Globus pallidus (tissue), 1 donor: ENCODE measurements at places on chromosomes 5 and 9.

DNA sequence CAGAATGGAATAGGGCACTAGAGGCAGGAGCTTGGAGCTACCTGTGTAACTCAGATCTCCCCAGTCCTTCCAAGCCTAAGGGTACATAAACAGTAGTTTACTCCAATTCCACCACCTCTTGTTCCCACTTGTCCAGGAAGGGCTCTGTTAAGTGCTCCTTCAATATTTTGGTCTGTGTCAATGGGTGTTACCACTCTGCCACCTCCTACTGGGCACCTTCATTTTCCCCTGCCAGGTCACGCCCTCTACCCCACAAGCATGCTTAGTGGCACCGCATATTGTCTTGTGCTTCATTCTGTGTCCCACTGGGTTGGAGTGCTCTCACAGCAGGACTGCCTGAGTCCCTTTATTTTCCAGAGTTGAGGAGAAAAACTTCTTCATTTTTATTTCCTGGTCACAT is 459.8 kb downstream of the ARHGEF28 start:
- no peak for DNase-seq

- DNase-seq: no peak
Measured at GRCh38 chr9:72089451-72090130, 29.2 kb upstream of the C9orf57 start.

DNA sequence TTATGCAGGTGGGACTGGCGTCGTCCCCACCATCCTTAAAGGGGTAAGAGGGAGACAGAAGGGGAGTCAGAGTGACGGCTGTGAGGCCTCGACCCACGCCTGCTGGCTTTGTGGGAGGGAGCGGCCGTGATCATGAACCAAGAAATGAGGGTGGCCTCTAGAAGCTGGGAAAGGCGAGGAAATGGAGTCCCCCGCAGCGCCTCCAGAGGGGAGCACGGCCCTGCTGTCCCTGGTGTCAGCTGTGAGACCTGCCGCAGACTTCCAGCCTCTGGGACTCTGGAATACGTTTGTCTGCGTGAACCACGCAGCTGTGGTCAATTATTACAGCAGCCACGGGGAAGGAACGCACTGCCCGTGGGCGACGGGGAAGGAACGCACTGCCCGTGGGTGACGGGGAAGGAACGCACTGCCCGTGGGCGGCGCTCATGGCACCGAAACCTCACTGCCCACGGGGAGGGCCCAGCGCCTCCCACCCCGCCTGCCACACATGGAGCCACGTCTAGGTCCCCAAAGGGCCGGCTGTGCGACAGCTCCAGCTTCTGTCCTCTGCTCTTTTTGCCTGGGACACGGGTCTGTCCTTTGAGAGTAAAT is 108.8 kb upstream of the RAPGEF1 start:
- DNase-seq: no peak

GRCh38 chr5:139676951-139677735 is 29.0 kb downstream of the CXXC5 start:
- peak; percentile 96 for DNase-seq

- no peak for DNase-seq
Measured at GRCh38 chr9:114100536-114100935, 1.4 kb upstream of the KIF12 start.

- no peak for DNase-seq
Measured at GRCh38 chr9:31702957-31703356, 681.5 kb upstream of the ACO1 start.

- DNase-seq: no peak
Measured at GRCh38 chr5:6659941-6660684, 26.9 kb downstream of the SRD5A1 start.

DNA sequence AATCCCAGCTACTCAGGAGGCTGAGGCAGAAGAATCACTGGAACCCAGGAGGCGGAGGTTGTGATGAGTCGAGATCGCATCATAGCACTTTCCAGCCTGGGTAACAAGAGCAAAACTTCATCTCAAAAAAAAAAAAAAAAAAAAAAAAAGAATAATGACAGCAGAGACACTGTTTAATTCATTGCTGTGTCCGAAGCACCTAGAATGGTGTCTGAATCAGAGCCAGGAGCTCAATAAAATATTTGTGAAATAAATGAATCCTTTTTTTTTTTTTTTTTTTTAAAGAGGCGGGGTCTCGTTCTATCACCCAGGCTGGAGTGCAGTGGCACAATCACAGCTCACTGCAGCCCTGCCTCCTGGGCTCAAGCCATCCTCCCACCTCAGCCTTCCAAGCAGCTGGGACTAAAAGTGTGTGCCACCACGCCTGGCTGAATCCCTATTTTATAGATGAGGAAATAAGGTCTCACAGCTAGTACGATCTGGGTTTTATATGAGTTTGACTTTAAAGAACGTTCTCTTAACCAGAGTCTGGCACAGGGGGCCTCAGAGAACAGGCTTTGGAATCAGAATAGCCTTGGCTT is 47.8 kb downstream of the THOC3 start:
- no peak for DNase-seq

GRCh38 chr9:1473956-1474634 is 423.9 kb downstream of the DMRT2 start:
- no peak for DNase-seq

DNA sequence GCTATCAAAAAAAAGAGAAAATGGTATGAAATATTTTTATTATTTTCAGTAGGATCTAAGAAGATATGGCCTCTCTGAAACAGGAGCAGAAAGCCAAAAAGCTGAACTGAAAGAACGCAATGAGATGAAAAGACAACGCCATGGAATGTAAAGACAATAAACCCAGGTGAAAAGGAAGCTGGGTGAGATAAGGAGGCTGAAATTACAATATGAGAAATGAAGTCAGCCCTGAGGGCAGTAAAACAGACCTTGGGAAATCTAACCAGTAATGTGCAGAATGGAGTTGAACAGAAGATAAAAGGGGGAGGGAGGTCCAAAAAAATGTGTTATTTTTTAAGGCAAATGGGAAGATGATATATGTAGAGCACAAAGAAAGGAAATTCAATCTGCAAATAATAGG is 265.3 kb downstream of the ENC1 start:
- no peak for DNase-seq

GRCh38 chr5:73902327-73903051 is 276.5 kb downstream of the ARHGEF28 start:
- peak; percentile 47 for DNase-seq

DNA sequence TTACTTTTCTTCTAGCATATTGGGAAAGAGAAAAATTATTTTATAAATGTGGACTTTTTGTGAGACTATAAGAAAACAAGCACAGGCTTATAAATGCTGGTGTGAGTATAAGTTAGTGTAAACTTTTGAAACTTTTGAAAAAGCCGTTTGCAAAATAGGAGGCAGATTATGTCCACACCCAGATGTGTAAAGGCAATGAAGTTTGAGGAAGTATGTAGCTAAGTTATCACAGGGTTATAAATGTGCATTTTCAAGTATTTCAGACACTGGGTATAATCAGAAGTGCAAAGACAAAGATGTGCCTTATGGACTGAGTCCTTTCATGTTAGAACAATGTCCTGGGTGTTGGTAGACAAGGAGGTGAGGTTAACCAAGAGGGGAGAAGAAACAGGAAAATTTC is 85.5 kb downstream of the ANXA1 start:
- DNase-seq: no peak

- DNase-seq: no peak
Measured at GRCh38 chr9:76855015-76855414, 50.9 kb downstream of the PRUNE2 start.

DNA sequence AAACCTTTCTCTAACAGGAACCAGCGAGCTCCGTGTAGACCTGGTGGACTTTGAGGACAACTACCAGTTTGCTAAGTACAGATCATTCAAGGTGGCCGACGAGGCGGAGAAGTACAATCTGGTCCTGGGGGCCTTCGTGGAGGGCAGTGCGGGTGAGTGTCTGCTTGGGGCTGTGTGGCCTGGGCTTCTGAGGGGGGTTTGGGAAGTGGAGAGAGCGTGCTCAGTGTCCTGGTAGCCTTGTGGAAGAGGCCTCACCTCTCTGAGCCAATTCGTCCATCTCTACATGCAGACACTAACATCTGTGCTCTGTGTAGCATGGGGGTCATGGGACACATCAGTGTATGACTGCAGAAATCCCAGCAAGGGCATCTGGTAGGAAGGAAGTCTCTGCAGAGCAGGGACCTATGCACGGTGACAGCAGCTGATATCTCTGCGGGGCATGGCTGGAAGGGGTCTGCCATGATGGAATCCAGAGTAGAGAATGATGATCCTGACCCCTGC is 5.9 kb downstream of the FCN2 start:
- DNase-seq: no peak

DNA sequence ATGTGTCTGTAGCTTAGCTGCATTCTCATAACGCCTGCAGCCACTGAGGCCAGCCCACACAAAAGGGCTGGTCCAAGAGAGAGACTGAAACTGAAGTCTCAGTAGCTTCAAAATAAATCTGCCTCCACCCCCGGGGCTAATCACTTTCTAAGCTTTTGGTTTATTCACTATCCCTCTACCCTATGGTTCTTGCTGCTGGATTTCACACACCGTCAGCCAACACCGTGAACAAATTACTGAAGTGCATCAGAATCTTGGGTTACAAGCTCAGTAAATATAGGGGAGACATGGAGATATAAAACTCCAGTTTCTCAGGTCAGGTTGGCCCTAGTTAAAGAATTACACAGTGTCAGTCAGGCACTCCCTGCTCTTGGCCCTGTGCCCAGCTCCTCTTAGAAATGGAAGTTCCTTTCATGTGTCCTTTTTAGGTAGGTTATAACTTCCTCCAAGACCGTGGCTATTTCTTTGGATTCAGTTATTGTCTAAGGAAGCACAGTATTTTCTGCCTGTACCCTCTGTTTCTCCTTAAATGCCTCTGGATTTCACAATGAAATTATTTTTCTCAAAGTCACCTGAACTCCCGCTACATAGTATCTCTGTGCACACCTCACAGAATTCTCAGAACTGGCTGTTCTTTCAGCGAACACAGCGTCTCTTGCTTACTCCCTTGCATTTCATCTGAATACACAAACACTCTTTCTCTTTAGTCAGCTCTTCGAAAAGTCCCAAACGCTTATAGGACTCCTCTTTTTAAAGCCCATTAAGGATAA is 112.5 kb downstream of the FAM174A start:
- peak; percentile 7 for DNase-seq

- peak; percentile 78 for DNase-seq
Measured at GRCh38 chr5:124341066-124341858, 405.2 kb downstream of the ZNF608 start.

GRCh38 chr5:156329171-156329611 is 2.2 kb downstream of the SGCD start:
- DNase-seq: peak; percentile 19

DNA sequence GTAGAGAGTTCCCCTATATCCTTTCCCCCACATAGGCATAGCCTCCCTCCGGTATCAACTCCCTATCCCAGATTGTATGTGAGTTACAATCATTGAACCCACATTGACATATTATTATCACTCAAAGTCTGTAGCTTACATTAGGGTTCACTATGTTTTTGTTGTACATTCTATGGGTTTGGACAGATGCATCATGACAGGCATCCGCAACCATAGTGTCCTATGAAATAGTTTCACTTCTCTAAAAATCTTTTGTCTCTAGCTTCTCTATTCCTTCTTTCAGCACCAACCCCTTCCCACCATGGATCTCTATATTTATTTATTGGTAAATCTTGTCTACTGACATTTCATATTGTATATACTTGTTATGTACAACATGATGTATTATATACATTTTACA is 31.6 kb downstream of the TAF11L14 start:
- DNase-seq: no peak

DNA sequence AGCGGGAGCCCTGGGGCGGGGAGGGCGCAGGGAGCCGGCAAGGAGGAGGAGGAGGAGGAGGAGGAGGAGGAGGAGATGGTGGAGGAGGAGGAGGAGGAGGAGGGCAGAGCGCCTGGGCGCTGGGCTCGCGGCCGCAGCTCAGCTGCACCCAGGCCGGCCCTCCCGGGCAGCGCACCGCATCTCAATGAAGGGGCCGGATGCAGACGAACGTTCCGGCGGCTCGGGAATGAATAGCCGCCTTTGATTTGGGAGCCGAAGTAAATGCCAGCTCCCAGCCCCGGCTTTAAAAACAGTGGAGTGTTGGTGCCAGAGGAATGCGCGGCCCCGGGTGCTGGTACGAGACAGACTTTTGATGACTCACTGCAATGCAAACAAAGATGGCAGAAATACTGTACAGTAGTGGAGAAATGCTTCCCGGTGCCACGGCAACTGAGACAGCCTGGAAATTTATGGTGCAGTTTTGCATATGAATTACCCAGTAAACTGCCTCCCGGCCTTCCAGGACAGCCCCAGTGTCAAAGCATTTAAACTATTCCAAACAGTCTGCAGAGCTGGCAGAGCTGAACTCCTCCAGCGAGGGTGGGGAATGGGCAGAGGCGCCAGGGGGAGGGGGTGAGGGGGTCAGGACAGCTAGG is 43.1 kb downstream of the NACC2 start:
- DNase-seq: peak; percentile 96

GRCh38 chr9:92324431-92324830 is 719 bp downstream of the NOL8 start:
- no peak for DNase-seq

DNA sequence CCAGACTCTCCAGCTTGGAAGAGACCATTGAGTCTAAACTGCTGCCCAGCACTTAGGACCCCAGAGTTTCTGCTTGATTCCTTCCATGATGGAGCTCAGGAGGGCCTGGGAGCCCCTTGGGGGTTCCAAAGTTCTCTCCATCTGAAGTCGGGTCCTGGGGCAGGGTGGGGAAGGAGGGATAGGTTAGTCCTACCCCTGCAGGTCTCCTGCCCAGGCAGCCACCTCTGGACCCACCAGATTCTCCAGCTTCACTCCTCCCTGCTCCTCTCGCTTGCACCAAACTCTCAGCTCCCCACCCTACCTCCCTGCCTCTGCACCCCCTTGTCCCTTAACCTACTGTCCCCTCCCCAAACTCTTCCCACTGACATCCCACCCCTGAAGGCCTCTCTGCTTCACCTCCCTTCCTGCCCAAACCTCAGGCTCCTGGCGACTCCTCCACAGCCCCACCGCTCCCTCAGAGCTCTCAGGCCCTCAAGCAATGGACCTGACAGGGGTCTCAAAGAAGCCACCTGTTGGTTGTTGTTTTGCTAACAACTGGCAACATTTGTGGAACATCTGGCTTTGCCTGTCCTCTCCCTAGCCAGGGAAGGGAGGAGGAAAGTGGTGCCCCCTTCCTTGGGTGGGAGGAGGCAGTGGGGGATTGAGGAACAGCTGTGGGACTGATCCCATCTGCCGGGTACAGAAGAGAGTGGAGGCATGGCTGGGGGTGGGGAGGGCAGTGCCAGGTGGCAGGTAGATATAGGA is 137.5 kb downstream of the RGS3 start:
- no peak for DNase-seq

- no peak for DNase-seq
Measured at GRCh38 chr5:83522446-83522845, 50.9 kb downstream of the VCAN start.
